NT2/D1 (cell line): ENCODE measurements at places on chromosomes 7 and 10.
A peak's percentile ranks its signal among the peaks of the same experiment; 100 is the strongest.

DNA sequence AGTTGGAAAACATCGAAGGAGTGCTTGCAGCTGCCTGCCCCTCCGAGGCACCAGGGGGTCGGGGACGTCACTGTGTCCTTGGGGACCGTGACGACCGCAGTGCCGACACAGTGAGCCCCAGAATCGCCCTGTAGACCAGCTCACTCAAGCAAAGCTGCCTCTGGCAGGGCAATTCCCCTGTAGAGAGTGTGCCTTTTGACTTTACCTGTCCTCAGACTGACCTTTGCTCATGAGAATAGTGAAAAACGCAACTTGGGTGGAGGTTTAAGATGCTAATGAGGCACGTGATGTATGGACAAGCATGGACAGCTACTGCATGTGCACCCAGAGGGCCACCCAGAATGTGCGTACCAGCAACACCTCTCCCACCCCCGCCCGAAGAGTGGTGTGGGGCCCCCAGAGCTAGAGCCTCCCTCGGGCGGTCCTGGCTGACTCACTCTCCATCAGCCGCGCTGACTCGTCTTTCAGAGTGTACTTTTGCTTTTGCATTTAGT is 271.9 kb downstream of the ADARB2 start:
- no peak for DNase-seq

GRCh38 chr7:120915314-120916105 is 35.1 kb upstream of the ING3 start:
- DNase-seq, result no peak

- no peak for DNase-seq
Measured at GRCh38 chr7:78616539-78616938, 818.0 kb downstream of the PHTF2 start.

- DNase-seq, result no peak
Measured at GRCh38 chr7:155883491-155884224, 71.4 kb upstream of the SHH start.

- DNase-seq, result no peak
Measured at GRCh38 chr10:94760586-94761178, 1.8 kb upstream of the CYP2C19 start.

GRCh38 chr10:132961787-132962622 is 19.6 kb upstream of the CFAP46 start:
- DNase-seq, result peak; percentile 48

- no peak for DNase-seq
Measured at GRCh38 chr10:93991114-93991513, 2.6 kb upstream of the PLCE1 start.

- peak; percentile 36 for DNase-seq
Measured at GRCh38 chr7:152145853-152146466, 120.5 kb downstream of the GALNT11 start.

- no peak for DNase-seq
Measured at GRCh38 chr7:51029131-51029530, 246.4 kb upstream of the GRB10 start.
